ENCODE measurements at places on chromosomes 6 and 20.

DNA sequence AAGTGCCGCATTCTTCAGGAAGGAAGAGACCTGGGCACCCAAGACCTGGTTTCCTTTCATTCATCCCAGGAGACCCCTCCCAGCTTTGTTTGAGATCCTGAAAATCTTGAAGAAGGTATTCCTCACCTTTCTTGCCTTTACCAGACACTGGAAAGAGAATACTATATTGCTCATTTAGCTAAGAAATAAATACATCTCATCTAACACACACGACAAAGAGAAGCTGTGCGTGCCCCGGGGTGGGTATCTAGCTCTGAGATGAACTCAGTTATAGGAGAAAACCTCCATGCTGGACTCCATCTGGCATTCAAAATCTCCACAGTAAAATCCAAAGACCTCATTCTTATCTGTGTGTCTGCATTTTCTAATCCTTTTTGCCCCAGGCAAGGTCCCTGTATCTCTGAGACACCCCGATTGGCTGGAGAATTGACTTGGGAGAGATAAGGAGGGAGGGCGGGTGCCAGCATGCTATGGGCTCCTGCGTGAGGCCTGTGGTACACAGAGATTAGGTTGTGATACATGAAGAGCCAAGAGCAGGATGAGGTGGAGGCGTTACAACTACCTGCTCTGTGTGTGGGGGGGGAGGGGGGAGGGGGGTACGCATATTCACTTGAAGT, 4.8 kb downstream of the MUC21 start:
- no peak for DNase-seq

GRCh38 chr6:53691667-53692133, 26.1 kb upstream of the KLHL31 start:
- DNase-seq, result no peak

DNA sequence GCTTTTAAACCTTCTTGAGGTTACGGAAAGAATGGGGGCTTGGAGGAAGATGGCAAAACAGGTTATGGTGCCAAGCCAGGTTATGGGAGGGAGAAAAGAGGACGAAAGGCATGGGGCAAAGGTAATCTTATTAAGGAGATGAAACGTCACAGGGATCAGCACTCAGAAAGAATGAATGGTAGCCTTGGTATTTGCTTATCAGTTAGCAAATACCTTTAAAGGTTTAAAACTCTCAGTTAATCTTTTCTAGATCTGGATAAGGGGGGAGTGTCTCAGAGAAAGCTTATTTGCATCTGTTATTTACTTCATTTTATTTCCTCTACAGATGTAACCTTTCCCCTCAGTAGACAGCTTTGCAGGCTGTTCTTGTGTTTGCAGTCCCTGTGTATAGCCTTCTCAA, 55.5 kb upstream of the EEF1E1 start:
- DNase-seq, result no peak

GRCh38 chr6:167078745-167079144, 44.2 kb upstream of the CCR6 start:
- no peak for DNase-seq

- no peak for DNase-seq
Measured at GRCh38 chr6:24949020-24949569, 13.3 kb upstream of the RIPOR2 start.

- DNase-seq, result no peak
Measured at GRCh38 chr6:53264915-53265607, 83.7 kb downstream of the ELOVL5 start.

DNA sequence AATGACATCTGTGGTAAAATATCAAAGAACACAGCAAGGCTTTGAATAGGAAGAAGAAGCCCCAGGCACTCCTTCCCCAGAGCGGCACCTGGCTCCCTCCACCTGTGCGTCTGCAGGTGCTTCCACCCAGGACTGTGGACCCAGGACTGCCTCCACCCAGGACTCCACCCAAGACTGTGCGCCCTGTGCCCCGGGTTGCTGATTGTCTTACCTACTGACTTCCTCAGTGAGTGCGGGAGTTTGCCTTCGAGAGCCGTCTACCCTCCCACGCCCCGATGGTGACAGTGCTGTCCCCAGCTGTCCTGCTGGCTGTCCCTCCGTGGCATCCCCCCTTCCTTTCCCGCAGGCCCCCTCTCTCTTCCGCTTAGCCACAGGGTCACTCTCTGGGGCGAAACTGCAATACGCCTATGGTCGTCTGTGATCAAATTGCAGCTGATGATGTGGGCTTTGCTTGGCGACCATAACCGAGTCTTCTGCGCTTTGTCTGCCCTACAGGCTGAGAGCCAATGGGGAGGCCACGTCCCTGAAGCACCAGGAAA, 52.1 kb downstream of the IRF4 start:
- DNase-seq, result no peak

DNA sequence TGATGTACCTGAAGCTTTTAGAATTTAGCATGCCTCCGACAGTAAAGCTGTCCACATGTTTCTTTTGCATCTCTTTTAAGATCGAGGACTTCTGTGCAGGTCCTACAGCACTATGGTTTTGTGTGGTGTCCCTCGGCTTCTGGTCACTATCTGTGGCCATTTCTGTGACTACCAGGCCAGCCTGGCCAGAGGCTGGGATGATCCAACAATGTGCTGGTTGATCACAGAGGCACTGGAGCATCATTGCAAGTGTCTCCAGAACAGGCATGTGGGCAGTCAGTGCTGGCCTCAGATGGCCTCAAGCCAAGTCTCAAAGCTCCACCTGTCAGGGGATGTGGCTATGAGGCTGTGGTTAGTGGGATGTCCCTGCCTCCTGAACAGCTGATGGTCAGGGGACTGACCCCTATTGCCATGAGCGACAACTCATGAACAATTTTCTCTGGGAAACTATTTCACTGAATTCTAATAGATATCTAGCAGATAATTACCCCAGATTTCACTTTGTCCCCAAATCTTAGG, 136.6 kb downstream of the SYNDIG1 start:
- DNase-seq, result no peak

DNA sequence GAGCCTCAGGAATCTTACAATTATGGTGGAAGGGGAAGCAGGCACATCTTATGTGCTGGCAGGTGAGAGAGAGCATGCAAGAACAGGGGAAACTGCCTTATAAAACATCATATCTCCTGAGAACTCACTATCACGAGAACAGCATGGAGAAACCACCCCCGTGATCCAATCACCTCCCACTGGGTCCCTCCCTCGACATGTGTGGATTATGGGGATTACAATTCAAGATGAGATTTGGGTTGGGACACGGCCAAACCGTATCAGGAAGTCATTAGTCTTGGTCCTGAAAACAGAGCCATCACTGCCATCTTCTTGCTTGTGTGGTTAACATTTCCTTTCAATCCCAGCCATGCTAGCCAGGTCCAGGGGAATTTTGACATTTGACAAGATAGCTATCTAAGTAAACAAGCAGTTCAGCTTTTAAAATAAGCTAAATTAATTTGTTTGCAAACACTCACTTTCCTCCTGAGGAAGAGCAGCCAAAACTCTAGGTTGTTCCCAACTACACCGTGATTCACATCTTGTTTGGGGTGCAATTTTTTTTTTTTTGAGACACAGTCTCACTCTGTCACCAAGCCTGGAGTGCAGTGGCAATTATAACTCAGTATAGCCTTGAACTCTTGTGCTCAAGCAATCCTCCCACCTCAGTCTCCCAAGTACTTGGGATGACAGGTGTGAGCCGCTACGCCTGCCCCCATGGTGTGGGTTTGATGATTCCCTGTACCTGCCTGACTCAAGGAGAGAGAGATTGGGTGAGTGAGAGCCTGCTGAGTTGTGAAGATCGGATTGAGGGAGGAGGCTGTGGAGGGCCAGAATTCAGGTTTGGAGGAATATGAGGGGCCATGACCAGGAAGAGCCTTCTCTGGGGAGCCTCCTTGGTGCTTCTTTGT, 13.0 kb upstream of the PPP1R14C start:
- DNase-seq, result no peak

GRCh38 chr6:23478312-23478711, 647.7 kb upstream of the NRSN1 start:
- no peak for DNase-seq

DNA sequence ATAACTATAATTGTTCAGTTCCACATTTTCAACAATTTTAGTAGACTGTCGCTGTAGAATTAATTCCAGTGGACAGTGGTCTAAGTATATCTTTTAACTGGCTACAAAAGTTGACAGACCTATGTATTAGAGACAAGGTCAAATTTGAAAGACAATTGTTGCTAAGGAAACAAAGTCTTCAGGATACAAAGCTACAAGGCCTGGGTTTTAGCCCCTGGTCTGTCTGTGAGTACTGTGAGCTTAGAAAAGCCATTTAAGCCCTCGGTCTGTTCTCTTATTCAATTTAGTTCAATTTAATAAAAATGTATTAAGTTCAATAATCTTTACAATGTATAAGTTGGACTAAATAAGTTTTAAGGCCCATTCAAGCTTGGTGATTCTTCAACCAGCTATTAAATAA, 352.5 kb downstream of the HDGFL1 start:
- no peak for DNase-seq

DNA sequence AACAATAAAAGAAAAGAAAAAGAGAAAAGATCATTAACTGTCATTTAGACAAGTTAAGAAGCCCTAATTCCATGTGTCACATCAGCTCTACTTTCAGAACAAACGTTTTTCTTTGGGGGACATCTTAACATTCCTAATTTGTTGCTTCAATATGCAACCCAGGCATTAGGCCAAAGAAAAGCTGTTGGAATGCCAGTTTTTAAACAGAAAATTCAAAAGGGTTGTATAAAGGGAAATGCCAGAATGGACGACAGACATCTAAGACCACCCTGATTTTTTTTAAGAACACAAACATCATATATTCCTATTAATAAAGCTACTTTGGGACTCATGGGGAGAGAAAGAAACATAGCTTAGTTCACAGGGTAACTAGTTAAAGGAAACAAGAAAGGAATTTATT, 315.0 kb downstream of the GMDS start:
- DNase-seq, result no peak

GRCh38 chr6:31541059-31541657, 645 bp downstream of the DDX39B start:
- no peak for DNase-seq

GRCh38 chr6:28543651-28544610, 18.2 kb downstream of the GPX5 start:
- DNase-seq, result no peak

- no peak for DNase-seq
Measured at GRCh38 chr6:45212976-45213375, 115.2 kb upstream of the RUNX2 start.

DNA sequence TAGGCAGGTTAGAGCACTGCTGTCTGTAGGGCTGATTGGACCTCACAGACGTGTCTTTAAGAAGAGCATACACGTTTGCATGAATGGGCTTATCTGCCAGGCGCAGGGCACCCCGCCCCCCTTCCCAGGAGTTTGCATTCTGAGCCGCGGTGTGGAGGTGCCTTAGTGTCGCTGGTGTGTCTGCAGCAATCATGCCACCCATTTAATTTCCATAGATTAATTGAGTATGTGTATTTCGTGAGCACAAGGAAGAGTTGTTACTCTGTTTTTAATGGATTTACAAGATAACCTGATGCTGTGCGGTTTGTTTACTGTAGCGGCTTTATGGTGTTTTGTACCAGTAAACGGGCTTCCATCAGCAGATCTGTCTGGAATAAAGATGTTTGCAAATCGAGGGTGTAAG, 107.7 kb downstream of the ZDHHC14 start:
- no peak for DNase-seq

- DNase-seq, result no peak
Measured at GRCh38 chr6:51663525-51663924, 423.9 kb downstream of the PKHD1 start.
